DMS53 (cell line): ENCODE measurements at places on chromosomes 6 and 20.

- no peak for DNase-seq
Observed at GRCh38 chr20:40689100-40689942, at the start of gene MAFB. Gene MAFB (minus strand): TSS chr20:40689236. CDS start chr20:40688850, 386 bp downstream.

- DNase-seq, result peak; percentile 83
Observed at GRCh38 chr20:1001911-1002681, at the start of gene RSPO4. Gene RSPO4 (minus strand): TSS chr20:1002311. CDS start chr20:1002164, 147 bp downstream.

DNA sequence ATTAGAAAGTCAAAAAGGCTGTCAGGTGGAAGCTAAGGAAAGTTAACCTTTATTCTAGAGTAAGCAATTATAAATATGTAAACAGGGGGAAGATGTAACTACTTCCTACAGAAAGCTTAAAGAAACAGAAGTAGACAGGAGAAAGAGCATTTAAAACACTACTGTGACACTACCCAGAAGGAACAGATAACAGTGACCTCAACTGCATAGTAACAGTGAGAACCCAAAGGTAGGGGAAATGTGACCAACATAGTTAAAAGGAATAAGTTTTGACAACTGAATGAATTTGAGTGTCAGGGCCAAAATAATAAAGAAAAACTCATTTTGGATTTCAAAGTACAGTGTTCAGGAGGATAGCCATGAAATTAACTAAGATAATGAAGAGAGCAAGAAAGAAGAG is 43.5 kb downstream of the IBTK start:
- DNase-seq, result no peak

DNA sequence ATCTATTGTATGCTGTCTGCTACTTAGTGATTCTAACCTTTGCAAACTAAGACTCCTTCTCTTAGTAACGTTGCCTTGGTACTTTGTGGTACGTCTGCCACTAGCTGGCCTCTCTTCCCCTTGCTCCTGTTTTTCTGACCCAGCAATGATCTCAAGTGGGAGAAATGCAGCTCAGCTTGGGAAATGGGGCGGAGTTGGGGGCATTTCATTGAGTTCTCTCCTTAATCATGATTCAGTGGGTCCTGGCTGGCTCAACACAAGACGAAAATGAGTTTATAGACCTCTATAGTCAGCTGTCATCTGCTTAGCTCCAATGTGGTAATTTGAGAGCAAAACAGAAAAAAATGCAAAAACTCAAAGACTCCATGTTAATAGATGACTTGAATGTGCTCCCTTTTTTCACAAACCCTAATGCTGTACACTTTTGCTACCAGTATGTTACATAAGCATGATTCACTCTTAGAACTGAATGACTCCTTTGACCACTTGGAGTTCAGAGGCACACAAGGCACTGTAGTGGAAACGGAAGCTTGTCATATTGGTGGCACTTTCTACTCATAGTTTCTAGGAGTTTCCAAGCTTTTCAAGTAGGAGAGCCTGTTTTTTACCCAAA is 55.3 kb upstream of the SOX4 start:
- DNase-seq, result no peak

- DNase-seq, result no peak
Observed at GRCh38 chr6:75492386-75493153, 1.0 kb downstream of the FILIP1 start.

DNA sequence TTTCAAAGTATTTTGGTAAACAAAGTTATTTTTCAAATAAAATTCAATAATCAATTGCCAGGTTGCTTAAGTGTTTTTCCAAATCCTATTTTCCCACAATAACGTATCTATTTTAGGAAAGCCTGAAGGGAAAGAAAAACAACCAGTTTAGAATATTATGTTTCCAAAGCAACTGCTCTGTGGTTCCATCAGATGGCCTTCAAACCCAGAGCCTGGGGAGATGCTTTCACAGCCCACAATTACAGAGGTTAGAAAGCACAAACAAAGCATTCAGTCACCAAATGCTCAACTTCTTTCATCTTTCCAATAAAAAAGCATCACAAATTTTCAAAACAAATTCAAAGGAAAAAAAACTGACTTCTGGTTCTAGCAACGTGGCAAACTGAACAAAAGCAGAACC is 66.0 kb downstream of the ELOVL5 start:
- no peak for DNase-seq

DNA sequence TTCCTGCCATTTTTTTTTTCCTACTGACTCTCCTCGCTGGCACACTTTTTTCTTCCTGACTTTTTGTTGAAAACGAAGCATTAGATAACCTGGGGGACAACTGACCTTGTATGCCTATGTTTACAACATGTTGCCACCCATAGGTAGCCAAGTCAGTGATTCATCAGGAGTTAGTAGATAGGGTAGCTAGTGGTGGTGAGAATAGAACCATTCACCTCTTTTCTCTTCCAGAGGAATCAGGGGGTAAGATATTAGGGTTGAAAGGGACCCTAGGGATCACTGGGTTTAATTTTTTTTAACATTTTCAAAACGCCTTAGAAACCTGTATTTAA is 427.9 kb upstream of the FLRT3 start:
- DNase-seq, result no peak

- no peak for DNase-seq
Observed at GRCh38 chr6:83472767-83473166, 39.6 kb upstream of the PRSS35 start.

- no peak for DNase-seq
Observed at GRCh38 chr6:8683204-8683603, 247.9 kb upstream of the SLC35B3 start.

DNA sequence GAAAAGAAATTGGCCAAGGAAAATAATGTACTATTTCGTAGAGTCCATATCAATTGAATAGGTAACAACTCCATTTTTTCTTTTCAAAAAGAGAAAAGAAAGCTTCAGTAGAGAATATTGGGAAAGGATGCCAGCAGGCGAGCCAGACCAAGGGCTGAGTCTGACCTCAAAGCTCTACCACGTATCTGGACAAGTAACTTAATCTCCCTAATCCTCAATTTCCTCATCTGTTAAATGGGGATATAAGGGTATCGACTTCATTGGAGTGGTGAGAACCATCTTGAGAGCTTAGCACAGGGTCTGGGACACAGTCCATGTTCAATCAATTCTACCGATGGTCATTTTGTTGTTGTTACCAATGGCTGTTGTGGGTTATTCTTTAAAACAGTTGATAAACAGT is 63.2 kb upstream of the TBC1D7 start:
- no peak for DNase-seq

DNA sequence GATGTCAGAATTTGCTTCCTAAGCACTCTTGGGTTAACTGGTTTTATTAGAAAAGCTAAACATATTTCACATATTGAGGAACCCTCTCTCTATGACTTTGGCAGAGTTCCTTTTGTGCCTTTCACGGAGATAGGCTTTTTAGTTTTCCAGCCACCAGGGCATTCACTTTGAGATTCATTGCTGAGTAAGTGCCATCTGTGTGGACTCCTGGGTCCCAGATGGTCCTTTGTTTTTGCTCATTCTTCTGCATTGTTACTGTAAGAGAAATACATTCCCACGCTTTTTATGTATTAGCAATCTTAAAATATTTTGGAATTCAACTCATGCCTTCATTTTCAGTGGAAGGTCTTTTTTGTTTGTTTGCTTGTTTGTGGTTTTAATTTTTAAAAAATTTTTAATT is 76.3 kb upstream of the PHACTR2 start:
- DNase-seq, result no peak

DNA sequence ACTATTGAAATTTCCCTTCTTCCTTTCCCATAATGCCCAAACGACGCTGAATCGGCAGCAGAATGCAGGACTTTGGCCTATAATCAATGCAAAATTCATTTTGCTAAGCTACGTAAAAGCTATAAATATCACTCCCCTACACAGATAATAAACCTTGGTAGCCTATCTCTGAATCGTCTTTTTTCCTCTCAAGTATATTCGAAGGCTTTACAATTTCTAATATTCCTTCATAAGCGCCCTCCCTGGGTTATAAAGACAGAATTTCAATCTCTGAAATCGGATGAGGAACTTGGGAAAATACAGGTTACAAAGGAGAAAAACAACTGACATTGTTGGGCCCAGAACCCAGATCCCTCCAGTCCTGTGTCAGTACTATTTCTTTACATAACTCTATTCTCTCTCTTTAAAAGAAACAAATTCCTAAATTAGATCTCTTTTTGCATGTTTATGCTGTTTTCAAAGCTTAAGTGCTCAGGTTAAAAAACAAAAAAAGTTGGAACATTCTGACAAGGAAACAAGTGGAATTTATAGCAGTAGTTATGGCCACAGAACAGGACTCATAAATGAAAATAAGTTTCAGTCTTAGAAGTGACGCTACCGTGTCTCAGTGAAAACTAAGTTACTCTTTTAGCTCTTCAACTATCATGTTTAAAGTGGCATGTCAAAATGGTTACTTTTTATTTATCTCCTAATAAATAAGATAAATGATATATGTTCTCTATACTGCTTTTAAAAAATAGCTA is 84.5 kb downstream of the SESN1 start:
- no peak for DNase-seq

DNA sequence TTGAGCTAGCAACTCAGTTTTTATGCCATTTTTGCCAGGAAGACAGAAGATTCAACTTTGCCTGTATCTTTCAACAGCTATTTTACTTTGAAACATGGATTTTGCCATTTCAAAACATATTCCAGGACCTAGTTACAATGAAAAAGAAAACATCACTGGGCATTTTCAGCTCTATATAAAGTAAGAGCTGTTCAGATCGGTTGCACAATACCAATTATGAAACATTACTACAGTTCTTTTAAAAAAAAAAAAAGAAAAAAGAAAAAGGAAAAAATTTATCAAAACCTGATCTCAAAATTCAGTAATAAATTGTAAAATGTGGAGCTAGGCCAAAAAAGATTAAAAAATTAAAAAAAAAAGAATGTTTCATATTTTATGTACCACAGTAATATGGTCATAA is 15.6 kb downstream of the BCLAF1 start:
- DNase-seq, result no peak

DNA sequence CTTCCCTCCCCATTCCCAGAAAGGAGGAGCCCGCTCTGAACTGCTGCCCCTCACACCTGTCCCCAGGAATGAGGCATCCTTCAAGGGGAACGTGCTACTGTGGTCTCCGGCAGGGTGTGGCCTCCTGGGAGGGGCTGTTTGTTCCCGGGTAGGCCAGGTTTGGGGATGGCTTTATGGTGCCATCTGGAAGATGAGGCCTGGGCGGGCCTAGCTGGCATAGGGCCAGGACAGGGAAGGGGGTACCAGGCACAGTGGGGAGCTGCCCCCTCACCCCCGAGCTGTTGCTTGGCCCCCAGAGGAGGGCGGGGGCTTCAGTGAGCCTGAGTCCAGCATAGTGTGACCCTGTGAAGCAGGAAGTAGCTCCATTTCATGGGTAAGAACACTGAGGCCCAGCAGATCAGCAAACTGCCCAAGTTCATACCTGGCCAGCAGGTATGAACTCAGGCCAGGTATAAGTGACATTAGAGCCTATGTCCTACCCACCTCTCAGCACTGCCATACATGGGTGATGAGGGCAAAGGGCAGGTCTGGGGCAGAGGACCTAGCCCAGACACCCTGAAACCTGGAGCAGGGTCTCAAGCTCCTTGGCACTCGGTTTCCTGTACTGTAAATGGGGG is 17.5 kb upstream of the SPDEF start:
- no peak for DNase-seq
